Sciatic nerve (tissue), 2 donors: ENCODE measurements at places on chromosomes 1 and 21. TPM values are rescaled to one million over a fixed set of nuclear protein-coding genes. Genes with fewer than 3 reads are reported as not detected.

DNA sequence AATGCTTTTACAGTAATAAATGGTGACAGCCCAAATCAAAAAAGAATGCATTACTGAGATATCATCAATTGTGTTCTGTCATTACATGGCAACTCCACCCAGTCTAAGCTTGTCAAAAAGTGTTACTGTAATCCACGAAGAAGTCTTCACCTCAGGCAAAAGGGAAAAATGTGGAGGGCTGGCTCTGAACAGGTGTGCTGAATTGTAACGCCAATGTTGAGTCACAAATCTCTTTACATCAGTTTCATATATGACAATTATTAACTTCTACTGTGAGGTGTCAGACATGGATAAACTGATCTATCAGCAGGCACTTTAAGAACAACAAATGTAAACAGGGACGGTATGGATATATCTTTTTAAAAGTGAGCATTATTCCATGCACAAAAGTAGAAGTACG lies 98.5 kb upstream of the DMRTA2 start:
- no peak for DNase-seq

CHI3L1 gene
- total RNA-seq, result 37.0 TPM

DNA sequence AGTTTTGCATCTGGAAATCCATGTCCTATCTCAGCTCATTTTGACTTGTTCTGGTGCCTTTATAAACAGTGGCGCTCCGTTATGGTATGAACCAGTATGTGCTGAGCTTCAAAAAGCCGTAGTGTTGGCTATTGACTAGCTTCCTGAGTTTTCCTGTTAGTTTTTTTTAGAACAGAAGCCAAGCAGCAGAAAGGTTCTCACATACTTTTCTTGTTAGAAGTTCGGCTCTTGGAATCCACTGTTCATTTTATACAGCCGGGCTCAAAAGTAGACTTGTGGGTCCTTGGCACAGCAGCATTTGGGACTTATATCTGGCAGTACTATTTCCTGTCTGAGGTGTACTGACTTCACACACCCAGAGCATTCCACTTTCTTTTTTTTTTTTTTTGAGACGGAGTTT lies 63.8 kb downstream of the TBCE start:
- no peak for DNase-seq

RIMKLA gene
- 0.49 TPM for total RNA-seq

DNA sequence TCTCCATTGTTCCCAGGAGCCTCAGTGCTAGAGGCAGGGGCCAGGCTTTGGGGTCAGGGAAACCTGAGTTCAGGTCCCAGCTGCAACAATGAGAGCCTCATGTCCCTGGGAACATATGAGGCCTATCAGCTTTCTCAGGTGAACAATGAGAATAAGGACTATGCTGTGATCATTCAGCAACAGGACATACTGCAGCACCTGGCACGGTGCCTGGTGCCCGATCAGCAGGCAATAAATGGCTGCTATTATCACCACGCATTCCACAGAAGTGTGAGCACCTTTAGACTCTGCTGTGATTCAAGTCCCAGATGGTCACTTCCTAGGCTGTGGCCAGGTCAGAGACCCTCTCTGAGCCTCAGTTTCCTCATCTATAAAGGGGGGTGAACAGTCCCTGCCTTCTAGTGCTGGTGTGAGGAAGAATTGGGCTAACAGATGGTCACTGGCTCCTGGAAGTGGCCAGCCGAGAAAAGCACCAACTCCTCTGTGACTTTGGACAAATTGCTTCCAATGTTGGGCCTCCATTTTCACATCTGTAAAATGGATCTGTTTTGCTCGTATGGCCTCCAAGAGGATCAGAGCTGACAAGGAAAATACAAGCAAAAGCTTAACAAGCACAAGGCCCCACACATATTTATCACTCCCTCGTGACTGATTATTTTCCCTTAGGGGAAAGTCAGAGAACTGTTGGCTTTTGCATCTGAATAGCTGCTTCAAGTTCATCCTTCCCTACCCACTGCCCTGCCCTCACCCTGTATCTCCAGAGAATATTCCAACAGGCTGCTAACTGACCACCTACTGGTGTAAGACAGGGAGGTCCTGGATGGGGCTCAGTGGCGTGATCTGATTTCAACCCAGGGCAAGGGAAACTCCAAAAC lies 1.1 kb downstream of the SLC5A9 start:
- no peak for DNase-seq

SPRR4 gene
- total RNA-seq, result not detected

SLFNL1 gene
- total RNA-seq, result 0.62 TPM

NES gene
- total RNA-seq, result 126 TPM
